ENCODE measurements at places on chromosomes 3 and 15.
A peak's percentile ranks its signal among the peaks of the same experiment; 100 is the strongest.

GRCh38 chr3:126406389-126407296 lies 11.9 kb downstream of the CFAP100 start:
- DNase-seq, result no peak

DNA sequence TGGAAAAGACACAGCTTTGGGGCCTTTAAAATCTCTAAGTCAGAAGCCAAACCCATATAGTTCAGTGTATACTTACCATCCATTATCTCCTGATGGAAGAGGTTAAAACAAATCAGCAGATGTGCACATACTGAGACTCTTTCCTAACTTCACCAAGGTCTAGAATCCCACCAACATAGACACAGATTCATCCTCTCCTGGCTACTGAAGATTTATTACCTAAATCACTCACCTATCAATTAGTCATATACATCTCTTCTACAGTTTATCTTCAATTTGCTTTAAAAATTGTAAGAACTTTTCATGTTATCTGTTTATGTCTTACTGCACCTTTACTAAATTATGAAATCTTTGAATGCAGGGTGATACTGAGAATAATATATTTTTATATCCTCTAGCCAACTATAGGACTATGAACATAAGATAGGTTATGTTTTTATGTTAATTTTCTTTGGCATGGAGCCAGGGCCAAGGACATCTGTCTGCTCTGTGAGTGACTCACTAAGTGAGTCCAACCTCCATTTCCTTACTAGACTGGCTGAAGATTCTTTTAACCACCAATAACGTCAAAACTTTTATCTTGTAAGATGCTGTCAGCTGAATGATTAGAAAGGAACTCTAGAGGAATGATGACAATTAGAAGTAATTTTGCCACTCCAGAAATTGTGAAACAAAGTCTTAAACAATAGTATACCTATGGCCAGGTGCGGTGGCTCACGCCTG lies 397.6 kb downstream of the FOXP1 start:
- peak; percentile 53 for DNase-seq

DNA sequence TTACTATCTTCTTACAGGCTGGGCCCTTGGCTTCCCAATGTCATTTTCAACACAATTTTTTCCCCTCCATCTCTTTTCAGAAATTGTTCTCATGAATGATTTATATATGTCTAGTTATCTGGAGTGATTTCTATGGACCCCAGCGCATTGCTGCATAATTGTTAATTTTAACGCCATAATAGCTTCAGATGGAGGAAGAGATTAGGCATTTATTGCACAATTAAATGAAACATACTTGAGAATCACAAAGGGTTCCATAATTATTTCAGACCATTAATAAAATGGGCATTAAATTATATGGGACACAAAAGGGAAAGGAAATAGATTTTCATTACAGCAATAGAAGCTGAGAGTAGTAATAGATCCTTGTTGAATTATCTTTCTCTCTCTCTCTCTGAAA lies 70.3 kb upstream of the SOX14 start:
- DNase-seq, result no peak

DNA sequence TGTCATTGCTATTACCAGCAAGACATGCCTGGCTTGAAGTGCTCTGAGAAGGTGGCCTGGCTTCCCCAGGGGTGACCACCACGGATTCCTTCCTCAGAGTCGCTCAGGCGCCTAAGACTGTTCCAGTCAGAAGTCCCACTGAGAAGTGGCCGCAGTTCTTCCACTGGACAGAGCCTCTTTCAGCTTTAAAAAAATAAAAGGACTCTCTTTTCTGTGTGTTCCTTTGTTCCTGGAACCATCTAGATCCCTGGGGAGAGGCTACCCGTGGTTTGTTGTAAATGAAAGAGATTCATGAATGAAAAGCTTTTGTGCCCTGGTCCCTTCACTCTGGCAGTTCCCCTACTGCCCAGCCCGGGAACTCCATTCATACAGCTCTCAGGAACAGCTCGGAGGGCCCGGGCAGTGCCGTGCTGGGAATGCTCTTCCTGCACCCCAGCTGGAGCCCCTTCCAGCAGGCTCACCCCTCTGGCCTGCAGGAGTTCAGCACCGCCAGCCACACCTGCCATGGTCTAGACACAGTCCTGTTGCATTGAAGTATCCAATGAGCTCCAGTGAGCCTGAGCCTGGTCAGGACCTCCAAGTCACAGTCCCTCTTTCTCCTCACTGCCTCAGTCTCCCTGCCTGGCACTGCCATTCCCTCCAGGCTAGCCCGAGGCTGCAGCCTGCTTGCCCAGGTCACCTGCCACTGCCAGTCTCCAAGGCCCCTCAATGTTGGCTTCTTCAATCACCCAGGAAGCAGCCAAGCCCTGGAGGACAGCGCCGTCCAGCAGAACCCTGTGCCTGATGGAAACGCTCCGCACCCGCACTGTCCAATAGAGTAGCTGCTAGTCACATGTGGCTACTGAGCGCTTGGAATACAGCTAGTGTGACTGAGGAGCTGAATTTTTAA lies 75.4 kb downstream of the XXYLT1 start:
- no peak for DNase-seq

GRCh38 chr3:113496924-113497323 lies 18.0 kb downstream of the SPICE1 start:
- no peak for DNase-seq

- DNase-seq, result no peak
These were observed 8.6 kb upstream of the CTNNB1 start for GRCh38 chr3:41190509-41191284.

- DNase-seq, result no peak
These were observed 308.6 kb downstream of the CLSTN2 start for GRCh38 chr3:140243575-140243974.

DNA sequence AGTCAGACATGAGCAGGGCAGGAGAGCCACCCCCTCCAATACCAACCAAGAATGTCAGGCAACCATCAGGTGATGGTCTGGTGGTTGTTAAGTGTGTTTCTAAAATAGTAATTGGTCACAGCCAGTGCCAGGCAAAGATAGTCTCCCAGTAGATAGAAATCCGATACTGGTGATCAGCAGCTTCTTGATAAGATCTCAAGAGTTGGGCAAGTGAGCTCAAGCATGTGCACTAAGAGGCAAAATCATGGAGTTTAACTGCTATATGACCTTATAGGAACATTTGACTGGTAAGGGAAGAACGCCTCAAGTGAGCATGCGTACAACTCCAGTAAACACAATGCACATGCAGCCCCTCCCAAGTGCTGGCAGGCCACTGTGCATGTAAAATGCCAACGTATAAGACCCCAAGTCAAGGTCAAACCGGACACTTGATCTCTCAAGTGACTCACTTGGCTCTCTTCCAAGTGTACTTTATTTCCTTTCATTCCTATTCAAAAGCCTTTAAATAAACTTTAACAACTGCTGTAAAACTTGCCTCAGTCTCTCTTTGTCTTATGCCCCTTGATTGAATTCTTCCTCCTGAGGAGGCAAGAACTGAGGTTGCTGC lies 36.0 kb upstream of the CBLB start:
- no peak for DNase-seq

- DNase-seq, result no peak
These were observed 47.3 kb downstream of the KY start for GRCh38 chr3:134603480-134603879.

DNA sequence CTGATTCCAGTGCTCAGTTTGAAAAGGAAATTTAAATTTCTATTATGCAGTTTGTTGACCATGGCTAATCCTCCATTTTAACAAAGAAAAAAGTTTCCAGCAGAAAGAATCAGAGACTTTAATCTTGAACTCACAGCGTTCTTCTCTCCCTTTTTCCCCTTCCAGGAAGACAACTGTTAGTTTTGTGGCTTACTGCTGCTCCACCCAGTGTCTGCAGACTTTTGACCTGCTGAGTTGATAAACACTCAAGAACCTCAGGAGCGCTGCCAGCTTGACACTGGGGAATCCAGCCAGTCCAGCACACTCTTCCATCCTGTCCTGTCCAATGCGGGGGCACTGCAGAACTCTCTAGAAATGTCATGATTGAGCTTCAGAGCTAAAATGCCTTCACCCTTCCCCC lies 134.6 kb downstream of the LRRC28 start:
- DNase-seq, result no peak

DNA sequence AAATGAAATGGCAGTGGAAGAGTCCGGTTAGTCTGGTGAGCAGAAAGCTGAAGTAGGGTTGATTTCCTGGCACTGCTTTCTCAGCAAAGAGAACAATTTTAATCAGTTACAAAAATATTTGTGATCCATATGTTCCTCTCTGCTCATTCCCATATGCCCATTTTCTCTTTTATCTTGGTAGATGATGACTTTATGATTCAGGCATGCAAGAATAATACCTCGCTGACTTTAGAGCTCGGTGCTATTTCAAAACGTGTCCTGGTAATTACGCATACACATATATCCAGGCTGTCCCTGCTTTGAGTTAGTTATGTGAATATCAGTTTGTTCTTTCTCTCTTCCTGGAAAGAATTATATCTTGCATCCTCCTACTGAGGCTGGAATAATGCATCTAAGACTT lies 38.5 kb downstream of the ARPP21 start:
- DNase-seq, result no peak

- no peak for DNase-seq
These were observed 5.7 kb upstream of the MAPK6 start for GRCh38 chr15:52013151-52013791.

DNA sequence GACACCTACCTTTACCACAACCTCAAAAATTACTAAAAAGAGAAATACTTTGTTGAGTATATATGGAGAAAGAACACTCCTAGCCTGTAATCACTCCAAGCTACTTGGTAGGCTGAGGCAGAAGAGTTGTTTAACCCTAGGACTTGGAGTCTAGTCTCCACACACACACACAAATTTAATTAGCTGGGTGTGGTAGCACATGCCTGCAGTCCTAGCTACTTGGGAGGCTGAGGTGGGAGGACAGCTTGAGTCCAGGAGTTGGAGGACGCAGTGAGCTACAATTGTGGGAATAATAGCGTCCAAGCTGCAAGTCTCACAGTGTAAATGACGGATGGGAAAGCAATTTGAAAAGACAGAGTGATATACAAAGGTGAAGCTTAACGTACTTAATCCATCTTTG lies 50.5 kb downstream of the LDHAL6B start:
- no peak for DNase-seq

All from stimulated activated CD4-positive, alpha-beta T cell treated with anti-CD3 and anti-CD28 coated beads, Interleukin-4, amount 100 ng/mL, for 24 hours (primary cell).